CD4-positive, alpha-beta T cell treated with Interleukin-4 for 1 hour (primary cell): ENCODE measurements at places on chromosomes 5 and 9.

GRCh38 chr5:37900692-37901091 lies 60.9 kb upstream of the GDNF start:
- DNase-seq: no peak

GRCh38 chr9:99602854-99603253 lies 218.8 kb upstream of the NR4A3 start:
- no peak for DNase-seq

GRCh38 chr5:75663579-75664284 lies 52.5 kb downstream of the ANKDD1B start:
- DNase-seq: no peak

DNA sequence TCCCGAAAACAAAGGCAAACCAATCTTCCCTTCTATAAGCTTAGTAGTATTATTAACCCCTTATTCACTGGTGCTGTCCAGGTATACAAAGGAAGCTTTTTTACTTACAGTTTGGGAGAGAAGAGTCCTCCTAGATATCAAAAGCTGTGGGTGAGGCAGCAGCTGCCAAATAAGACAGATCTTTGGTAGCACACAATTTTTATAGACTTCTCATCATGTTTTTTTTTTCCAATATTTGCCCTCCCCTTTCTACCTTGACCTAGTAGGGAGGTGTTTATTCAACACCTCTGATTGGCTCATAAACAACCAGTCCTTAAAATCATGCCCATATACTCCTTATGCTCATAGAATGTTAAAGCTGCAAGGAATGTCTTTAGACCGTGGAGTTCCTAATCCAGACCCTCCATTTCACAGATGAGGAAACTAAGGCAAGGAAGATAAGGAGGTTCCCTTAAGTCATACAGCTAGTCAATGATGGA lies at the start of gene ALDOB:
Gene ALDOB (minus strand): TSS at position 174 of the 479 bp plus-strand sequence. CDS start 4,887 bp downstream, outside the sequence.
- DNase-seq: no peak

- no peak for DNase-seq
These were observed 11.0 kb downstream of the AKNA start for GRCh38 chr9:114376586-114377445.

GRCh38 chr5:139131062-139131461 lies 67.1 kb downstream of the SIL1 start:
- no peak for DNase-seq

GRCh38 chr9:136840877-136841645 lies 1.2 kb upstream of the AJM1 start:
- DNase-seq: no peak

GRCh38 chr5:39218482-39219402 lies 621 bp downstream of the FYB1 start:
- no peak for DNase-seq

- no peak for DNase-seq
These were observed 59.1 kb downstream of the GTF3C4 start for GRCh38 chr9:132729235-132729890.

- no peak for DNase-seq
These were observed 17.4 kb downstream of the GFI1B start for GRCh38 chr9:132995879-132996278.

GRCh38 chr5:84715091-84715490 lies 330.4 kb upstream of the EDIL3 start:
- no peak for DNase-seq

- no peak for DNase-seq
These were observed 42.3 kb upstream of the JMY start for GRCh38 chr5:79193643-79194042.

DNA sequence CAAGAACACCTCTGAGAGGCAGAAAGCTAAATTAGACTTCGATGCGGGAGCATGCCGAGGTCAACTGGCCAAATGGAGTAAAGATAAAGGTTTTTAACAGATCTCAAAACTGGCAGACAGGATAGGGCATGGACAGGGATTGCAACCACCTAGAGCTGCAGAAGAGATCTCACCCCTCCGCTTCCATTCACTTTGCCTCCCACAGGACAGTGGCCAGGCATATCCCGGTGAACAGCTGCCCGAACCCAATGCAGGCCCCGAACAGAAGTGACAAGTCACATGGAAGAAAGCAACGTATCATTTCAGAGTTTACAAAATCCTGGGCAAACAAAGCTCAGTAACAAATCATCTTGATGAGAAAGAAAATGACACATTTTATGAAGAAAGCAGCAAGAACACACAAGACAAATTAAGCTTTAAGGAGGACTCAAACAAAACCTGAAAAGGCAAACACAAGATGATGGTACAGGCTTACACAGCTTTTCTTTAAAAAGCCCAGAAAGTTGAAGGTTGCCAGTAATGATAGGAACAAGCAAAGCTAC lies 18.4 kb downstream of the RNF130 start:
- DNase-seq: no peak

DNA sequence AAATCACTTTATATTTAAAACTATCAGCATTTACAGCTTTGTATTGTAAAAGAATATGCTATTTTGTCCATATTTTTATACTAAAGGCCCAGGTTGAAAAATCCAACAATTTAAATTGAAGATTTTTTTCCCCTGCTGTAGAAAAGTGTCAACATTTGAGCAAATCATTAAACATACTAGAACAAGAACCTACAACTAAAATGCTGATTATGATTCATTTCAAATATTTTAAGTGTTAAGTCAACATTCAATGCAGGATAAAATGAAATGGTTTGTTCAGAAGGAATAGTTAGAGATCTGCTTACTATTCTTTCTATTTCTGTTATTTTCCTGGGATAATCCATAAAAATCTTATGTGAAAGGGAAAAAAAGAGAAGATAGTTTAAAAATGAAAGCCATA lies 866.5 kb upstream of the DMAC1 start:
- DNase-seq: no peak

DNA sequence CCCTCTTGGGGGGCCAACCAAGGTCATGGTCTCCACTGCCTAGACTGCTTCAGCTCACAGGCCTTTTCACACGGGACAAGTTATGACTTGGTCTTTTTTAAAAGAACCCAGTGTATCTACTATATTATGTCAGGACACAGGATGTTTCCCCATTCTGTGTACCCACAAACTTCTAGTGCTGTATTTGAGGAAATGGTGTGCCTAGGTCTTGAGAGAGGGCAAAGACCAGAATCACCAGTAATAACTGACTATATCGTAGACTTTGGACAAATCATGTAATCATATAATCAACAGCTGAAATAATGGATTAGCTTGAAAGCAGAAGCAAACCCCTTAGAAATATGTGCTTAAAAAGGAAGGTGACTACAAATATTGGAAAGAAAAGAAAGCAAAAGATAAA lies 133.3 kb downstream of the ARL15 start:
- DNase-seq: no peak

- DNase-seq: no peak
These were observed 30.5 kb downstream of the F2RL2 start for GRCh38 chr5:76592692-76593091.

- no peak for DNase-seq
These were observed 76.3 kb downstream of the OSTF1 start for GRCh38 chr9:75164573-75164972.

DNA sequence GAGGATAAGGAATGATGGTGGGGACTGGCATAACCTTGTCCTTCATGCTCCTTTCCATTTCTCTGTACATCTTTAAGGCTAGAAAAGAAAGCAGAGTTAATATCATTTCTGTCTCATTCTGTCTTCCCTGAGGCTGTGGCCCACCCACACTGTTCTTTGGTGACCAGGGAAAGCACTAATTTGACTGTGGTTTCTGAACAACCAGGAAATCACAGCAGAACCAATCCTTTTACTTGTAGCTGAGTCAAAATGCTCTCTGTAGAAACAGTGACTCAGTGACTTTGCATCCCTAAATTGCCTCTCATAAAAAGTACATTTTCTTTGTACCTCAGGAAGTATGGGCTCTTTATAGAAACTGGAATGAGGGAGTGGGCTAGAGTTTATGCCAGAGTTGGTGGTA lies 28.1 kb downstream of the IL33 start:
- no peak for DNase-seq

DNA sequence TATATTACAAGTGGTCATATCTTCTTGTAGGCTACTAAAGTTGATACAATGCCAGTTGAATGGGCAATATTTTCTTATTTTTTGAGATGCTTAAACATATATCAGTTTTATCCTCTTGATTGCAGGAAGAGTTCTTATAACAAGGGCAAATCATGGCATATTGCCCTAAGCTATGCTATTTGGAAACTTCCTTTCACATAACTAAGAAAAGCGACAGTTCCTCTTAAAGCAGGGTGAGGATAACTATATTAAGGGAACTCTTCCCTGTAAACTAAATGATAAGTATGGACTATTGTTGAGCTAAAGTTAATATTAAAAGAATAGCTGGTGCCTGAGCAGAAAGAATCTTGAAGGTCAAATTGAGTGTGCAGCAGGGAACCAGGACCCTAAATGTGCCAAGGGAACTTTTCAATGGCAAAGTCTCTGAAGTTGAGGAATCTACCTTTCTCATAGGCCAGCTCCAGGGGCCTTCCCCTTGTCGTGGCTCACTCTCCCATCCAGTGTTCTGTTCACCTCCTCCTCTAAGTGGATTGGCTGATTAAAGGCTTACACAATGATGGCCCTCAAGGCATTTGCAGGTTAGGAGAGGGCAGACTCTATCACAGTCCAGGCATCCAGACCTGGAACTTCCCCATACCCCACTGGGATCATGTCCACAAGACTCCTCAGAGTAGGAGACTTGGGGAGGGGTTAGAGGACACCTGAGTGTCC lies 26.8 kb downstream of the FYB1 start:
- no peak for DNase-seq

DNA sequence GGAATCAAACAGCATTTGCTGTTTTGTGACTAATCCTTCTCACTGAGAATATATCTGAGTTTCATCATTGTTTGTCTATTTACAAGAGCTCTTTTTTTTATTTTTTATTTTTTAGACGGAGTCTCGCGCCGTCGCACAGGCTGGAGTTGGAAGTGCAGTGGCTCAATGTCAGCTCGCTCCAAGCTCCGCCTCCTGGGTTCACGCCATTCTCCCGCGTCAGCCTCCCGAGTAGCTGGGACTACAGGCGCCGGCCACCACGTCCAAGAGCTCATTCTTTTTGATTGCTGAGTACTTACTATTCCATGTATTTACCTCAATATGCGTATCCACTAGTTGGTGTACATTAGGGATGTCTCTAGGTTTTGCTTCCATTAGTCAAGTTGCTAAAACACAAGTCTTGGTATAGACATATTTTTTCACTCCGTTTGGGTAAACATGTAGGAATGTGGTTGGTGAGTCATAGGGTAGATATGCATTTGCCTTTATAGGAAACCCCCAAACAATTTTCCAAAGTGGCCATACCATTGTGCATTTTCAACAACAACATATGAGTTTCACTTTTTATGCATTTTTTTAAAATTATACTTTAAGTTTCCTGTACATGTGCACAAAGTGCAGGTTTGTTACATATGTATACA lies 1005.0 kb upstream of the CDH10 start:
- no peak for DNase-seq

- DNase-seq: no peak
These were observed 157.9 kb upstream of the FBN2 start for GRCh38 chr5:128695791-128696530.

GRCh38 chr9:15187589-15187988 lies 119.4 kb downstream of the TTC39B start:
- no peak for DNase-seq

DNA sequence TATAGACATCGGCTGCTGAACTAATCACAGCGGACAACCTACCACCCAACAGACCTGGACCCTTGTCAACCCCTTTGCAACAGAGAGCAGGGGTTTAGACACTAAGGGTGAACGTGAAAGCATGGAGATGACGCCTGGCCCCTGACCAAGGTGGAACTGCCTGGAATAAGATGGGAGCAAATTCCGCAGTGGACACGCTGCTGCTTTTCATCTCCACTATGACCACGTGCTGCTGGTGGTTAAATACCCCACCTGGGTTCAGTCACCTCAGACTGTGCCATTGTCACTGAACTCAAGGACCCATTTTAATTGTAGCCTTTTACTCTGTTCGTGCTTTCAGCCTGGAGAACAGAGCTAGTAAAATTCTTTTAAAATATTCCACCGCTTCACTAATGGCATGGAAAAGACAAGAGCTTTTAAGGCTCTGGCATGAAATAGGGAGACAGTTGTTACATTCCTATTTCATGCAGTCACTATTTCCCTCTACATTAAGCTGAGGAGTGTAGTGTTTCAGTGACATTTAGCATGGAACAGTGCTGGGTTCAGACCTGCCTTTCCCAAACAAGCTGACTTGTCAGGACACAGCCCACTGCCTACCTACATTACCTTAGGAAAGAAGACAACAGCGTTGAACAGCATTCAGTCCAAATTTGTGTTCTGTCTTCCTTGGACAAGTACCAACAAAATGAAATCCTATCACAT lies 96.8 kb downstream of the ANKRD18B start:
- DNase-seq: no peak

GRCh38 chr5:73901043-73901442 lies 275.0 kb downstream of the ARHGEF28 start:
- no peak for DNase-seq

DNA sequence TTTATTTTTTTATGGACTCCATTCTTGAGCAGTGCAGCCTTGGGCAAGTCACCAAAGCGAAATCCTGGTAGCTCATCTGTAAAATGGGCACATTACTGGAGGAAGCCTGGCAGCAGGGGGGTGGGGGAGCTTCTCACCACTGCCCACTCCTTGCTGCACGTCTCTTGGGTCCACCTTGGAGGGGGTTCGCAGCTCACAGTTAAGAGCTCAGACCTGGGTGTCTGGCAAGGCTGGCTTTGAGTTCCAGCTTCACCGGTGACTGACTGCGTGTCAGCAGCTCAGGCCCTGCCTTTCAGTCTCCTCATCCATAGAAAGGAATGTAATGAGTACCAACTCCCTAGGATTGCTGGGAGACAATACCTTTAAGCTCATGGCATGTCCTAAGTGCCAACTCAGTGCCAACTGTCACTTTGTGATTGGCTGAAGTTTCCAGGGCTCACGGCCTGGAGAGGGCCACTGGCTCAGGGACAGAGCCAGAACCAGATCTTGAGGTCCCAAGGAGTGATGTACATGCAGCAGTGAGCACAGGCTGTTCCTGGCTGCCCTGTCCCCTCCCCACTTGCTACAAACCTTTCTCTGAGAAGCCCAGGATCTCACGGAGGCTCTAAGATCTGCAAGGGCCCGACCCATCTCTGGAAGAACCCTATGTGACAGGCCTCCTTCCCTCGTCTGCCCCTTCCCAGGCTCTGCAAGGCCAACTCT lies 72.9 kb downstream of the C9orf50 start:
- no peak for DNase-seq

GRCh38 chr5:76715736-76716455 lies at the start of gene F2R:
F2R (plus strand) TSS chr5:76716126; CDS start chr5:76716308, 182 bp downstream.
- peak; percentile 65 for DNase-seq
